ENCODE measurements at places on chromosomes 4 and X.

DNA sequence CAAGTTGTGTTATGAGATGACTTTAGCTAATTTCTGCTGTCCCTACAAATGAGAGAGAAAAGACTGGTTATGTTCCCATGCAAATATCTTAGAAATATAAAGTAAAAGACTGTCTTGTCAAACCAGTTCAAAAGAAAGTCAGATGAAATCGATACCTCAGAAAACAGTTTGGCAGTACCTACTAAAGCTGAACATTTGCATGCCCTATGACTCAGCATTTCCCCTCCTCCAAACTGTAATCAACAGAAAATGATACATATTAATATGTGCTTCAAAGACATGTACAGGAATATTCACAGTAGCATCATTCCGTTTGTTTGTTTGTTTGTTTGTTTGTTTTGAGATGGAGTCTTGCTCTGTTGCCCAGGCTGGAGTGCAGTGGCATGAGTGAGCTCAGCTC is 90.3 kb downstream of the ARX start:
- no peak for DNase-seq

DNA sequence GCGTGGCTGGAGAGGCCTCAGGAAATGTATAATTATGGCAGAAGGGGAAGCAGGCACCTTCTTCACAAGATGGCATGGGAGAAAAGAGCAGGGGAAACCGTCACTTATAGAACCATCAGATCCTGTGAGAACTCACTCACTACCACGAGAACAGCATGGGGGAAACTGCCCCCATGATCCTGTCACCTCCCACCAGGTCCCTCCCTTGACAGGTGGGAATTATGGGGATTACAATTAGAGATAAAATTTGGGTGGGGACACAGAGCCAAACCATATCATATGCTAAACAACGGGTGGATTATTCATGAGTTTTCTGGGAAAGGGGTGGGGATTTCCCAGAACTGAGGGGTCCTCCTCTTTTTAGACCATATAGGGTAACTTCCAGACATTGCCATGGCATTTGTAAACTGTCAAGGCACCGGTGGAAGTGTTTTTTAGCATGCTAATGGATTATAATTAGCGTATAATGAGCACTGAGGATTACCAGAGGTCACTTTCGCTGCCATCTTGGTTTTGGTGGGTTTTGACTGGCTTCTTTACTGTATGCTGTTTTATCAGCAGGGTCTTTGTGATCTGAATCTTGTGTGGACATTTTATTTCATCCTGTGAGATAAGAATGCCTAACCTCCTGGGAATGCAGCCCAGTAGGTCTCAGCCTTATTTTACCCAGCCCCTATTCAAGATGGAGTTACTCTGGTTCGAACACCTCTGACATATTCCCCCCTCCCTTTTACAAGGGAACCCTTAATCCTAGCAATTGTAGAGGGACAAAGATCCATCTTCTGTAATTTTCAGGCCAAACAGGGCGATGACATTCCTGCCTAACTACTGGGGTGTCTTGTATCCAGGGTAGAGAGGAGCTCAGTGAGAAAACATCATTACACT is 27.6 kb upstream of the ZNF81 start:
- DNase-seq = no peak

DNA sequence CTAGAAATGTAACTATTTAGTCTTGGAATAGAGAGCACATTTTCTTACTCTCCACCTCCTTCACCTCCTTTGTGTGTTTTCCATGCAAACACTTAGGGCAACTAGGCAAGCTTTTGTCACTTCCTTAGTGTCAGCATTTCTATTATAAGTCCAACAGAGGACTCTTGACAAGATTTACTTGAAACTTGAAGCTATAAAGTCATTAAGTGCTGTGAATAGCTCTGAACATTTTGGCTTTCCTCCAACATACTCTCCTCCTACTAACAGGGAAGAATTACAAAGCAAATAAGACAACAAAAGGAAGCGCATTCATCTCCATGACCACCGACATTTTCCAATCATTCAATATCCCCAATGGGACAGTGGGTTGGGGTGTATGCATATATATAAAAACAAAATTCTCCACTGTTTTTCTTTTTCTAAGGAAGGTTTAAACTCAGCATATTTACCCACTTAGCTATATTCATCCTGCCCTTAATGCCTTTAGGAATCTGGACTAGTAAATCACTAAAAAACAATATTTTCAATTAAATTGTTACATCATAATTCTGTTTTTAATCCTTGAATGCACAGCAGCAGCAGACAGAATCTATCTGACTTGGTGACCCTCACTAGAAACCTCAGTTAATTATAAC is 264.6 kb downstream of the SNCA start:
- DNase-seq = no peak

- DNase-seq = no peak
These were observed 160.0 kb upstream of the NAP1L5 start for GRCh38 chr4:88857588-88857987.

- no peak for DNase-seq
These were observed 447.5 kb upstream of the PITX2 start for GRCh38 chr4:111070390-111070789.

Data from HT1080 (cell line).